T-helper 2 cell treated with Interferon-gamma antibody and Interleukin-4, amounts not matched to agents 100 ng/mL and 5 ng/mL, for 36 hours (primary cell): ENCODE measurements at places on chromosomes 11 and 22. TPM values are rescaled to one million over a fixed set of nuclear protein-coding genes. Genes with fewer than 3 reads are reported as not detected.

KRTAP5-9 gene
- 0.18 and 0.39 TPM in 2 replicates for total RNA-seq

SNRPD3 gene
- 116 and 118 TPM in 2 replicates for total RNA-seq

MMP12 gene
- total RNA-seq: not detected in 2 replicates

CRYAB gene
- total RNA-seq: not detected in 2 replicates

CDKN1C gene
- total RNA-seq: 0.39 and 0.52 TPM in 2 replicates

FXYD6 gene
- total RNA-seq: not detected in 2 replicates

SLC22A9 gene
- total RNA-seq: not detected in 2 replicates

MMP11 gene
- total RNA-seq: 0.45 and 0.73 TPM in 2 replicates

PPARA gene
- total RNA-seq: 9.0 and 9.1 TPM in 2 replicates

C11orf87 gene
- total RNA-seq: not detected in 2 replicates

TRIM21 gene
- 58.3 and 63.3 TPM in 2 replicates for total RNA-seq

ZP1 gene
- 0.61 and 0.66 TPM in 2 replicates for total RNA-seq

TREH gene
- not detected in 2 replicates for total RNA-seq
